Upper lobe of right lung (tissue), 1 donor: ENCODE measurements at places on chromosomes 7 and 10. TPM values are rescaled to one million over a fixed set of nuclear protein-coding genes. Genes with fewer than 3 reads are reported as not detected.

DNA sequence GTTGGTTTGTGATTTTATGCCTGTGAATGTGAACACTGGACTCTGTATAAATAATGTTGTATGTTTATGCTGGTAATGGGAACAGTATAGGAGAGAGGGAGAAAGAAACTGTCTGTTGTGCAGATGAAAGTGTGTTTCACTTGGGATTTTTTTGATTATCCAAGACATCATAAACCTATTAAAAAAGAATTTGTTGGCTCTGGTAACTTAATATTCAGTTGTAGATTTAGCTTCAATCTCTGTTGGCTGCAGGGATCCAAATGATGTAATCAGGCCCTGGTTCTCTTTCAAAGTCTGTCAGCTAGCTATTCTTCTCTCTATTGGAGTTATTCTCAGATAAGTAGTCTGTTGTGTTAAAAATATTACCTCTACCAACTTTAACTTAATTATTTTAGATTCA lies 168.8 kb upstream of the RHOBTB1 start:
- H3K27ac ChIP-seq: no peak overlapping the region
- no peak for DNase-seq
- H3K27me3 ChIP-seq: no peaks in the 10 kb centered on the region
- no peaks in the 10 kb centered on the region for H3K36me3 ChIP-seq

Gene GPR15LG
- total RNA-seq: not detected

DNA sequence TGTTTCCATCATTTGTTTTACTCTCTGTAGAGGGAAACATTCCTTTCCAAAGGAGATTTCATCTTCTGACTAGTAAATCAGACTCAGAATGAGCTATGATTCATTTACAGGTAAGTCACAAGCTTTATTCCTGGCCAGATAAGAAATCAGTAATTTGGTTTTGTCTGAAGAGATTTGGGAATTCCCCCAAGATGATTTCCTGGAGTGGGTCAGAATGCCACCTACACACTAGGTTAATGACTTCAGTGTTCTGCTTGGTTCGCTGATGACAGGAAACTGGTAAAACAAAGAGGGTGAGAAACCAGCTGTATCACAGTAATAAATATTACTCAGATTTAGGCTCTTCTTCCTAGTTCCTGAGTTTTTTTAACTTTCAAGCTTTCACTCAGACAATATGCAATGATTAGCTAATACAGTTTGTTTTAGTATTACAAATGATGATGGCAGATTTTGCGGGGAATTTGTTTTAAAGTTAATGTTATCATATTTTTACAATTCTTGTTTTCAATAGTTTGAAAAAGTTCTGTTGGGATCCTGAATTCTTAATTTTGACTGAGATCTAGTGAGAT lies 8.3 kb upstream of the ASZ1 start:
- no peak overlapping the region for H3K4me3 ChIP-seq
- H3K4me1 ChIP-seq: no peaks in the 10 kb centered on the region
- no peaks in the 10 kb centered on the region for H3K27me3 ChIP-seq

Gene ANXA7
- total RNA-seq: 102 TPM

Gene HERC4
- 55.1 TPM for total RNA-seq

- no peak overlapping the region for H3K4me3 ChIP-seq
- no peaks in the 10 kb centered on the region for H3K27me3 ChIP-seq
- H3K27ac ChIP-seq: no peak overlapping the region
- no peaks in the 10 kb centered on the region for H3K4me1 ChIP-seq
- H3K36me3 ChIP-seq: no peaks in the 10 kb centered on the region
Observed at GRCh38 chr7:51209426-51209825, 107.2 kb downstream of the COBL start.

Gene SOSTDC1
- total RNA-seq: 3.7 TPM

Gene TCAF2
- total RNA-seq: 4.4 TPM
